ENCODE measurements at places on chromosomes 11 and 22. TPM values are rescaled to one million over a fixed set of nuclear protein-coding genes. Genes with fewer than 3 reads are reported as not detected.

DNA sequence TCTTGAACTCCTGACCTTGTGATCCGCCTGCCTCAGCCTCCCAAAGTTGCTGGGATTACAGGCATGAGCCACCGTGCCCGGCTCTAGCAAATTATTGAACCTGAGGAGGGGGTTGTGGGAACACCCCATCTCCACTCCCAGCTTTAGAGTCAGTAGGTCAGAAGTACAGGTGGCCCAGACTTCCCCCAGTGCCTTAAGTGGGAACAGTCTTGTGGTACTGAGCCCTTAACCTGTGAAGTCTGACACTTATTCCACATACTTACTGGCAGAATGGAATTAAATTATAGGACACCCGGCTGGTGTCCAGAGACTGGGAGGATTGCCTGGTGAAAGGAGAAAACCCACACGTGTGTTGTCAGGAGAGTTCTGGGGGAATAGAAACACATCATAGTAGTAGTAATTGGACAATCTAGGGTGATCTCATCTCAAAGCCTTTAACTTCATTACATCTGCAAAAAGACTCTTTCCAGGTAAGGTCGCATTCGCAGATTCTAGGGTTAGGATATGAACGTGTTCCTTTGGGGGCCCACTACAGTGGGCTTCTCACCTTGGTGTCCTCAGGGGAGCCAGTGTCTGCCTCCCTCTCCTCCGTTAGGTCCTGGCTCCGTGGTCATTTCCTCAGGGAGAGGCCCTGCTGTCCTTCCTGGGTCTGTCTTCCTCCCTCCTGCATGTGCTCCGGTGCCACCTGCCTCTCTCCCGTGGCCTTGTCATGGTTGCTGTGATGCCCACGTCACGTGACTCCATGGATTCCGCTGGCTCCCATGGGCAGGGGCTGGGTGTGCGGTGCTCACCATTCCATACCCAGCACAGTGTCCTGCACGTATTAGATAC lies 63.8 kb downstream of the BCR start:
- no peak for DNase-seq

DNA sequence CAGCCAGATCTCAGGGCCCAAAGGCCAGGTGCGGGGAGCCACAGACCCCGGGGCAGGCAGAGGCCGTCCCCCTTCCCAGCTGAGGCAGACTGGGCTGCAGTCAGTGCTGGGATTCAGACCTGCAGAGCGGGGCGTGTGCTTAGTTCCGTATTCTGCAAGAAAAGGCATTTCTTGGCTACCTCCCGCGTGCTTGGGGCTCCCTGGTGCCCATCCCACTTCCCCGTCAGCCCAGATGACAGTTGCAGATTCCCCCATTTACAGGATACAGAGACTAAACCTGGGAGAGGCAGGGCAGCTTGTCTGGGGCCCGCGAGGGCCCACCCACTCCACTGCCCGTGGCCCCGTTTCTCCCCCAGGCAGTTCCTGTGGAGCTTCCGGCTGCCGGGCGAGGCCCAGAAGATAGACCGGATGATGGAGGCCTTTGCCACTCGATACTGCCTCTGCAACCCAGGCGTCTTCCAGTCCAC lies 18.3 kb downstream of the CYTH4 start:
- no peak for DNase-seq

DNA sequence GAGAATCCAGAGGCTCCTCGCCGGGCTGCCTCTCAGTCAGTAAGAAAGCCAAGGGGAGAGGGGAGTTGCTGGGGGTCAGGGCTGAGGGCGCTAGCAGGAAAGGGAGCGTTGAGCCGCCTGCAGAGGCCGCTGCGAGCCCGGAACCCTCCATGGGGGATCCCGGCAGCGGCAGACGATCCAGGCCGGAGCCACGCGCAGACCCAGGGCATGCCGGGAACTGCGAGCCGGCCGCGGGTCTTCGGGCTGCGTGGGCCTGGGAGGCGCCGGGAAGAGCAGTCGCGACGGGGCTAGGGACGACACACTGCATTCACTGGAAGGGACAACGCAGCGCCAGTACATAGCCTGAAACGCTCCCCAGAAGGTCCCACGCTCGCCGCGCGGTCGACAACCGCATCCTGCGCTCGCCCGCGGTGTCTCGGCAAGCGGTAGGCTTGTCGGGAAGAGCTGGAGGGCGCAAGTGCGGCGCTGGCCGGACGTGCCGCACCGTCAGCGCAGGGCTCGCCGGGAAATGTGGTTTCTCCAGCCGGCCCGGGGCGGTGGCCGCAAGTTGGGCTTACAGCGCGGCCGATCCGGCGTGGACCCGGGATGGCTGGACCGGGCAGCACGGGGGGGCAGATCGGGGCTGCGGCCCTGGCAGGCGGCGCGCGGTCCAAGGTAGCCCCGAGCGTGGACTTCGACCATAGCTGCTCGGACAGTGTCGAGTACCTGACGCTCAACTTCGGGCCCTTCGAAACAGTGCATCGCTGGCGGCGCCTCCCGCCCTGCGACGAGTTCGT lies at the start of gene LZTR1:
TSS of gene LZTR1 (plus strand) at position 511 of the 776 bp plus-strand sequence. CDS start at position 586, 75 bp downstream.
- DNase-seq = no peak

- DNase-seq = no peak
Measured at GRCh38 chr11:86176165-86176884, 68.2 kb upstream of the EED start.

OR51B2 gene
- not detected for total RNA-seq

DDTL gene
- total RNA-seq = 5.4 TPM

SMC1B gene
- not detected for total RNA-seq

- no peak for DNase-seq
Measured at GRCh38 chr22:35307892-35308291, 8.2 kb downstream of the TOM1 start.

CYB5R2 gene
- 12.6 TPM for total RNA-seq

- DNase-seq = no peak
Measured at GRCh38 chr22:46055181-46055875, 78.4 kb upstream of the WNT7B start.
